Articular chondrocyte of knee joint (primary cell): ENCODE measurements at places on chromosomes 13 and 19. TPM values are rescaled to one million over a fixed set of nuclear protein-coding genes. Genes with fewer than 3 reads are reported as not detected.

The ZNF345 gene
- total RNA-seq = 3.5 and 5.0 TPM in 2 replicates

The ZNF30 gene
- total RNA-seq = 3.7 and 4.5 TPM in 2 replicates

The FFAR1 gene
- not detected in 2 replicates for total RNA-seq

The URAD gene
- total RNA-seq = not detected in 2 replicates

The OR4F17 gene
- total RNA-seq = not detected in 2 replicates

The SLC5A5 gene
- total RNA-seq = not detected in 2 replicates

The MIR17HG gene
- total RNA-seq = 3.2 and 4.3 TPM in 2 replicates

The PALM gene
- 7.5 and 9.3 TPM in 2 replicates for total RNA-seq

The TNFSF13B gene
- 6.9 and 7.8 TPM in 2 replicates for total RNA-seq

The GPC5 gene
- not detected in 2 replicates for total RNA-seq

The GTF2F2 gene
- total RNA-seq = 22.1 and 24.5 TPM in 2 replicates

The FGF14 gene
- total RNA-seq = under 0.01 and 0.11 TPM in 2 replicates

The SELENOV gene
- total RNA-seq = not detected in 2 replicates

The SERTM1 gene
- not detected in 2 replicates for total RNA-seq

The SMAD9 gene
- total RNA-seq = 24.2 and 30.6 TPM in 2 replicates

The ZNF625 gene
- total RNA-seq = 12.9 and 18.2 TPM in 2 replicates

The ZNF90 gene
- 2.0 and 2.5 TPM in 2 replicates for total RNA-seq

The GPR183 gene
- total RNA-seq = 0.11 and 0.52 TPM in 2 replicates

The ZNF829 gene
- 5.6 and 6.1 TPM in 2 replicates for total RNA-seq

The PRTN3 gene
- total RNA-seq = not detected in 2 replicates

The MBD3L3 gene
- total RNA-seq = not detected in 2 replicates

The ZNF418 gene
- total RNA-seq = 6.8 and 7.3 TPM in 2 replicates

The BRCA2 gene
- 6.4 and 9.2 TPM in 2 replicates for total RNA-seq

The ZNF579 gene
- total RNA-seq = 6.5 and 8.9 TPM in 2 replicates

The PBX4 gene
- total RNA-seq = 1.6 and 2.6 TPM in 2 replicates

The GJB6 gene
- not detected in 2 replicates for total RNA-seq

The KASH5 gene
- total RNA-seq = not detected in 2 replicates

The KLK4 gene
- not detected in 2 replicates for total RNA-seq

The CYP4F2 gene
- total RNA-seq = not detected in 2 replicates

The NCR1 gene
- total RNA-seq = not detected in 2 replicates

The ZSCAN5C gene
- not detected in 2 replicates for total RNA-seq

The LRRC8E gene
- total RNA-seq = 6.1 and 7.8 TPM in 2 replicates

The CPAMD8 gene
- 1.4 and 1.7 TPM in 2 replicates for total RNA-seq

The LRRC4B gene
- not detected in 2 replicates for total RNA-seq

The ZNF700 gene
- total RNA-seq = 8.8 and 13.6 TPM in 2 replicates

The DAND5 gene
- total RNA-seq = 0.11 TPM in 1 of 2 replicates, not detected in the other

The CEACAM16 gene
- not detected in 2 replicates for total RNA-seq

The FAM216B gene
- not detected in 2 replicates for total RNA-seq

The TDRD12 gene
- total RNA-seq = 0.26 and 1.4 TPM in 2 replicates

The GSX1 gene
- not detected in 2 replicates for total RNA-seq

The SULT2B1 gene
- total RNA-seq = not detected in 2 replicates

The ICAM5 gene
- under 0.01 and 0.13 TPM in 2 replicates for total RNA-seq

The ZIM2 gene
- total RNA-seq = 0.26 TPM in 1 of 2 replicates, not detected in the other

The MEIOSIN gene
- total RNA-seq = not detected in 2 replicates
